HT-29 (cell line): ENCODE measurements at places on chromosomes 5 and 9.

DNA sequence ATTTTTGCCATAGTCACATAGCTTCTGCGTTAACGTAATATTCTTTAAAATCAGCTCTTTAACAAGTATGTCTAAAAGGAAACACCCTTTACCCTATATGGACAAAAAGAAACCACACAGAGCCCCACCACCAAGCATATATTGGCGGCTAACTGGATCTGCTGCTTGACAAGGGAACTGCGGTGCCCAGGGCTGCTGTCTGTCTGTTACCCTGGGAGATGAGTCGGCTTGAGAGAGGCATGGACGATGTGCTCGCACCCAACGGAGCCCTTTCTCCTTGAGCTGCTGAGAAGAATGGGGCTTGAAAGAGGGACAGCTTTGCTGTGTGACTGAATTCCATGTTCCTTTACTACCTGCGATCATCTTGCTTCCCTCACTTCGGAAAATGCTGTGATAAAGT, 158.6 kb upstream of the SHB start:
- no peak for DNase-seq

DNA sequence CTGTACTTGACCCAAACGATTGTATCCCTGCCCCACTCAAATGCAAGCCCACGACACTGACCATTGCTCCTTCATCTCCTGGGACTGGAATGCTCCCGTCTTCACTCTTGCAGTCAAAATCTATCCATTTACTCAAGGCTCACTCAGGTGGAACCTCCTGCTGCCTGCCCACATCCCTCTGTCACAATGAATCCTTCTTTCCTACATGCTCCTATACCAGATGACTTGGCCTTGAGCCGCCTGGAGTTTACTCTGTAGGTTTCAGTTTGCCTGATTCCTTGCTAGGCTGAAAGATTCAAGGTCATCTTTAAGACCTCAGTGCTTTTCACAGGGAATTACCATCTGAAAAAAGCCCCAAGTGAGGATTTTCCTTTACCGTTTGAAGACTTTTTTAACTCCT, 264.1 kb downstream of the GLIS3 start:
- DNase-seq: no peak

GRCh38 chr5:103021314-103021713, 98.6 kb downstream of the GIN1 start:
- no peak for DNase-seq

GRCh38 chr5:138448481-138449398, 9.9 kb downstream of the REEP2 start:
- no peak for DNase-seq

- DNase-seq: no peak
Measured at GRCh38 chr5:123690821-123691220, 178.8 kb downstream of the CSNK1G3 start.

- DNase-seq: no peak
Measured at GRCh38 chr5:110087829-110088228, 398.1 kb downstream of the MAN2A1 start.

DNA sequence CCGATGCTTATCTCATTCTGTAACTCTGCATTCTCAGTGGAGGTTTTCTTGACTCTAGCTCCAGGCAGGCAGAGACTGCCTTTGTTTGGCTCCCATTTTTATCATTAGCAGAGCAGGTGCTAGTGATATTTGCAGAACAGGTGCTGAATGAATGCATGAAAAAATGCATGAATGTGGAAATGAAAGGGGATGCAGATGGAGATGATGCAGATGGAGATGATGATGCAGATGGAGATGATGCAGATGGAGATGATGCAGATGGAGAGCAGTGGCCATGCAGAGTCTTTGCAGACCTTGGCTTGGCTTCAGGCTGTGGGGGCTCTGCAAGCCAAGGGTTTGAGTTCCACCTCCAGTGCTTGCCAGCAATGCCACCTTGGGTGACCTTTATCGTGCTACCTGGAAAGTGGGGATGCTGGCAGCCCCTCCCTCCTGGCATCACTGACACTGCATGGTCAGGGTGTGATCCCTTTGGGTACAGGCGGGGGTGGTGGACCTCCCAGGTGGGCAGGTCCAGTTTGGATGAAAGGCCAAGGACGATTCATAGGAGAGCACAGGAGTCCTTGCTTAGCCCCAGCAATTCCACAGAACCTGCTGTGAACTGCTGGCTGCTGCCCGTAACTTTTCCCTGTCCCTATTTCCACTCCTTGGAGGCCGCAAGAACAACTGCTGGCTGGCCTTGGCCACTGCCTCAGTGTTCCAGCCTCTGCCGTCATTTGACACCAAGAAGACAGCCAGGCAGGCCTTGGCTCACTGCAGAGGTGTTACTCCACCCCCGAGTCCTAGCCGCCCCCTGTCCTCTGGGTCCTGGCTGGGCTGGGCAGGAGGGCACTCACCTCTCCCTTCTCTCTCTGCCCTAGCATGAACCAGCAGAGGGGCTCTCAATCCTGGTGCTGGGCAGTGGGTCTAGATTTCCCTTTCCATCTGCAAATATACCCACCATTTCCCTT, 33.0 kb downstream of the ERGIC1 start:
- no peak for DNase-seq

DNA sequence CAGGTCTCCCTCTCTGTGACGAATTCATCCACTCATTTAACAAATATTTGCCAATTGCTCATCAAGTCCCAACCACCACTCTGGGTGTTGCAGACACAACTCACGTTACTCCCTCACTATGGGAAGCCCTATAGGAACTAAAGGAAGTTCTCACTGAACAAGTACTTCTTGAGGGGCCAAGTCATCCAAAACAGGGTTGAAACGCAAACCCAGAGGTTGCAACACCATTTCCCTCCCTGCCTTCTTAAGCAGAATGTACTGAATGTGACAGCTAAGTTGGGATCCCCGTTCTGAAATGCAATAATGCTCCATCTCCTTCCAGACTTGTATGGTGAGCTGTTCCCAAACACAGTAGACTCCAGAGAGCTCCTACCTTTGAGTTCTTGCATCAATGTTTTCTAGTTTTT, 34.3 kb downstream of the EPB41L4B start:
- DNase-seq: no peak

- DNase-seq: no peak
Measured at GRCh38 chr5:1806974-1807373, 5.8 kb downstream of the NDUFS6 start.

GRCh38 chr5:53406630-53407316, 73.7 kb upstream of the FST start:
- peak; percentile 15 for DNase-seq

GRCh38 chr9:1125741-1126140, 75.6 kb downstream of the DMRT2 start:
- no peak for DNase-seq

DNA sequence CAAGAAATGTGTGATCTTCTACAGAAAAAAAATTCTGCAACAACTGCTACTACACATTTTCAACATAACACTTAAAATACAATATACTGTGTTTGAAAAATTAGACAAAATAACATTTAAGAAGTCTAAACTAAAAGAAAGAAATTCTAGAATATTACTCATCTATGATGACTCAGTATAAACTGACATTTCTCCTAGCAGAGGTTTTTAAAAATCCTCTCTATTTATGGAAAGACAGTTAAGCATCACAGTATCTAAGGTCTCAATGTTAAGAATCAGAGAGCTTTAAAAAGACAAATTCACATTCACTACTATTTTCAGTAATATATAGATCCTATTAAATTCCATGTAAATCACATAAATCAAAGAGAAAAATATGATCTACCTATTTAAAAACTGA, 61.3 kb downstream of the NR2F1-AS1 start:
- DNase-seq: no peak

DNA sequence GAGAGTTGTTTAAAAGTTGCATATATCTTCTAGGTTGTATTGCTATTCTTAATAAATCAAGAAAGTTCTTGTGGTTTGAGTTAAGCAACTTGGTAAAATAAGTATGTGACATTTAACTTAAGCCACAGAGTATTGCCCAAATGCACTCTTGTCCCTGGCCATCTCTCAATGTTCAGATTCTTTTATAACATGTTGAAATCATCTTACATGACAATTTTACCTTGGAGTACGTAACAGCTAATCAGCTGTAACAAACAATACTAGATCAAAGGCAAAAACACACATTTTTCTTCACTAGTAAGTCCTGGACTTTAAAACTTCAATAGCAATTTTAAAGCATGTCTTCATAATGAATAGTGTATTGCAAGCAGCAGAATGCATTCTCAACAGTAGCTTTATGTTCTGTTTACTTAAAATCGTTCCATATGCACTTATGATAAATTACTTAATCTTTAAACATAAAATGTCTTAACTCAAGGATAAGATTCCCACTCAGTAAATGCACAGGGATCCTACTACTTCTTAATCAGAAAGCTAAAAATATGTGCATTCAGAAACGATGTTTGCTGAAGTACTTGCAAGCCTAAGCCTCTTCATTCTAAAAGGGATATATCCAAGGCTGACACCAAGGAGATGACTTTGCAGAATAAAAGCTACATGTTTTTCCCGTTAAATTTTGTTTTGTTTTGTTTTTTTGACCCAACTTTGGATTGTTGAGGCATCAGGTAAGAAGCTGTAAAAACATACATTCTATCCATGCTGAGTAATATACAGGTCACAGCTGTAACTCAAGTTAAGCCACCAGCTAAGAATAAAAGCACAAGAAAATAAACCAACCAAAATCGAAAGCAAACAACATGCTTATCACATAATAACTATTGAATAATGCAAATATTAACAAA, 86.1 kb upstream of the NFIB start:
- DNase-seq: no peak

GRCh38 chr9:129042016-129042415, 5.6 kb downstream of the MIGA2 start:
- DNase-seq: no peak

- DNase-seq: no peak
Measured at GRCh38 chr9:35056571-35057270, 15.7 kb downstream of the VCP start.

GRCh38 chr9:109274884-109275730, 45.8 kb downstream of the EPB41L4B start:
- no peak for DNase-seq

- peak; percentile 78 for DNase-seq
Measured at GRCh38 chr9:96327694-96328352, 25.8 kb upstream of the HSD17B3 start.

DNA sequence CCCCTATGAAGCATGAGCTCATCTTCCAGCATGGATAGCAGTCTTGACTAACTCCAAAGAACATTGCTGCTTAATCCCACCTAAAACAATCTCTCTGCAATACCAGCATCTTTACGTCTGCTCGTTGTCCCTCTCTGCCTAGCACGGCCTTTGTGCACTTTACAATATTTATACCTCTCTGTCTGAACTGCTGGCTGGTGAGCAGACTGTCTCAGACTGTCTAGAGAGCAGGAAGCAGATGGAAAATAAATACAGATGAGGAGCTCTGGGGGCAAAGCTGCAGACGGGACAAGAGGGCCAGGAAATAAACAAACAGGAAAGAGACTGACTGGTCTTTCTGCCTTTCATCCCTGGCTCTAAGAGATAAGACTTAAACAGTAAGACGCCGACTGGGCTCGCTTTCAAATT, 224.8 kb downstream of the ENC1 start:
- peak; percentile 73 for DNase-seq

DNA sequence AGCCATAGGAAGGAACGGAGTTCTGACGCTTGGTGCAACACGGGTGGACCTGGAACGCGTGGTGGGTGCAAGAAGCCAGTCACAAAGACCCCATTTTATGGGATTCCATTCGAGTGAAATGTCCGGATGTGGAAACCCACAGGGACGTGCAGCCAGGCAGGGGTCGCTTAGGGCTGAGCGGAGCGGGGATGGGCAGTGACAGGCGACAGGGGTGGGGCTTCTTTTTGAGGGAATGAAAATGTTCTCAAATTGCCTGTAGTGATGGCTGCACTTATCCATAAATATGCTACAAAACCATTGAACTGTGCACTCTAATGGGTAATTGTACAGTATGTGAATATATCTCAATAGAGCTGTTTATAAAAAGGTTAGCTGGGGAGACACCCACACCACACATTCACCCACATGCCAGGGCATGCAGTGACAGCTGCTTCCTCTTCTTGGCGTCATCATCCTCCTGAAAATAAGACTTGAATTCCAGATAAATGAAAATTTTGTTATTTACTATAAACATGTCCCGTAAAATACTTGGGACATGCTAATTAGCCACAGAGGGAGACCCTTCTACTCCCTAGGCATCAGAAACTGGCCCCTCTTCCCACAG, 71.3 kb upstream of the OLFM1 start:
- no peak for DNase-seq

- DNase-seq: no peak
Measured at GRCh38 chr9:120971938-120972337, 45.3 kb upstream of the TRAF1 start.

DNA sequence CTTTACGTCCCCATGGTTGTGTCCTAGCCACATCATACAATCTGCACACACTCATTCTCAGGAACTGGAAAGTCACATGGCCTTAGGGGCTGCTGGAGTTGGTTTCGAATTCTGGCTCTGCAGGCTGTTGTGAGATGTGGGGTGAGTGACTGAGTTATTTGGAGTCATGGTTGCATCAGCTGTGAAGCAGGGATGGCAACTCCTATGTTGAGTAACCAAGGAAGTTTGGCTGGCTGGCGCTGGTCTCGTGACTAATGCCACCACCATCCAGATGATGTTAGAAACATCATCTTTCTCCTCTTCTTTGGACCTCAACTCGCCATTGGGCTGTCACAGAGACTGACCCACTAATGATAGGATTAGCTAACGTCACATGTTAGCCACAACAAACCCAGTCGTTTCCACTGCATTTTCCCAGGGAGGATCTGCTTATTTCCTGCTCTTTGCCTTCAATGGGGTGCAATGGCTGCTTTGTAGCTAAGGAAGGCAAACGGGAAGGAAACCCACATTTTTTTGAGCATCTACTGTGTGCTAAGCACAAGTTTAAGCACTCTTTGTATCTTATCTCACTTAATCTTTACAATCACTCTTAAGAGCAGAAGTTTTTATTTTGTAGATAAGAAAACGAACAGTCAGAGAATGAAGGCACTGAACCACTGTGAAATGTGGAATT, 78.1 kb upstream of the UBTD2 start:
- no peak for DNase-seq

DNA sequence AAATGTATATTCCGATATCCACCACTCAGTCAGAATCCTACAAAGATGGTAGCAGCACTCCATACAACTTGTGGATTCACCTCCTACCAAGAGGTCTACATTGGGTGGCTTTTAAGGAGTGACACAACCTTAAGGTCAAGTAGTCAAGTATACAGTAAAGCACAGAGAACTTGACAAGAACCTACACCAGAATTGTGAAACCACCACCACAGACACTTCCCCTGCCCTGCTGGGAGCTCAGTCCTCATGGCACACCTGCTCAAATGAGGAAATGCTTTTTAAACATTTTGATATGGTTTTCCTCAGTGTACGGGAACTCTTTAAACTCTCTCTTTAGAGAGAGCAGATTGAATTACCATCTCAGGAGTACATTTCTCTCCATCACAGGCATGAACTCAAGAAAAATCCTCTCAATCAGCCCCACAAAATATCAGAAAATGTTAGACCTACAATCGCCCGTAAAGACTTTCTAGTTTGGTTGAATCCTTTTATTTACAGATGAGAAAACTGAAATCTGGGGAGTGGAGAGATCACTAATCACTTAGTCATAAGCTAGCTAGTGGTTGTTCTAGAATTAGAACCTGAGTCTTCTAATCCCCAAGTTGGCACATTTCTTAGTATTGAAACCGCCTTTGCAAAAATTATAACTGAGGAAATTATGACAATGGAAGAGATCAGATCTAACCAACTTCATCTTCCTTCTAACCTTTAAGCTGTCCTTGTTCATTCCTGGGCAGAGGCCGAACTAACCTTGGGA, 38.5 kb upstream of the NR4A3 start:
- no peak for DNase-seq
